ENCODE measurements at places on chromosomes 4 and X. TPM values are rescaled to one million over a fixed set of nuclear protein-coding genes. Genes with fewer than 3 reads are reported as not detected.

- no peak for DNase-seq
Observed at GRCh38 chr4:75658876-75659275, 14.3 kb downstream of the G3BP2 start.

The LANCL3 gene
- total RNA-seq = 0.08 TPM

- no peak for DNase-seq
Observed at GRCh38 chr4:27666943-27667342, 806.3 kb downstream of the STIM2 start.

GRCh38 chrX:136747003-136747986, 33.4 kb downstream of the ARHGEF6 start:
- DNase-seq = no peak

DNA sequence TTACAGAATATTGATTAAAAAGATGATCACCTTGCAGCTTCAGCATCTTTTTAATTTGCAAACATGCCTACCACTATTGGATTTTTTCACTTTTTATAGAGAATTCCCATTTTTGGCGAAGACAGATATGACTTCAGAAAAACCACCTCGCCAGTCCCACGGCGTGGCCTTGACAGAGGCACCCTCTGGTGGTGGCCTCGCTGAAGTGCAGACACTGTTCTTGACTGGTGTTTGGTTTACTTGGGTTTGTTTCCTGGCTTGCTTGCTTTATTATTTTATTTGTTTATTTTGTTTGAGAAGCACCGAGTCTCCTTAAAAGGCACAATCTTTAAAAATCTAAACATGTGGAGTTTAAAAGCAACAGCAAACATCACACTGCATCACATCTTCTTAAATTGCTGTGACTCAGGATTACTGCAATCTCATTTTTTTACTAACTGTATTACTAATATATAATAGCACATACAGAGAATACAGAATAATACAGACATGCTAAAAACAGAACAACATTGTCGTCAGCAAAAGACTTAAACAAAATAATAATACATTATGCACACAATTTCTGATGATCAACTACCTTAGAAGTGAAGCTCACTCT, 13.1 kb upstream of the AMTN start:
- peak; percentile 33 for DNase-seq
